NCI-H226 (cell line): ENCODE measurements at places on chromosomes 1 and 21.

GRCh38 chr1:165512816-165513215, 31.0 kb upstream of the LRRC52 start:
- DNase-seq: no peak

DNA sequence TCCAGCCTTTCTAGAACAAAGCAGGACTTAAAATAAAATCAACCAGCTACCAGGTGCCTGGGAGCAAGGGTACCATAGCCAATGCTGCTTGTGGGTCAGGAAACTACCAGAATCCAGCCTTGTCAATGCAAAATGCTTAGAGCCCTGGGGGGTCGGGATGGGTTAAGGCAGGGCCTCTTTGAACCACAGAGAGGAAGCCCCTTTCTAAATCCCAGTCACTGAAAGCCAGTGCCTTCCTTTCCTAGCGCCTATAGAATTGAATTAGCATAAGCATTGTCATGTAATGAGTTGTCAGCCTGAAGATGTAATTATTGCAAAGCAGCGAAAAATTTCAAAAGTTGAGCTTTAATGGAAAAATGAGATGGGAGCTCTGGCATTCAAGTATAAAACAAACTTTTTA, 176.6 kb upstream of the DAB1 start:
- DNase-seq: no peak

GRCh38 chr1:99749504-99750347, 16.7 kb downstream of the FRRS1 start:
- DNase-seq: no peak

DNA sequence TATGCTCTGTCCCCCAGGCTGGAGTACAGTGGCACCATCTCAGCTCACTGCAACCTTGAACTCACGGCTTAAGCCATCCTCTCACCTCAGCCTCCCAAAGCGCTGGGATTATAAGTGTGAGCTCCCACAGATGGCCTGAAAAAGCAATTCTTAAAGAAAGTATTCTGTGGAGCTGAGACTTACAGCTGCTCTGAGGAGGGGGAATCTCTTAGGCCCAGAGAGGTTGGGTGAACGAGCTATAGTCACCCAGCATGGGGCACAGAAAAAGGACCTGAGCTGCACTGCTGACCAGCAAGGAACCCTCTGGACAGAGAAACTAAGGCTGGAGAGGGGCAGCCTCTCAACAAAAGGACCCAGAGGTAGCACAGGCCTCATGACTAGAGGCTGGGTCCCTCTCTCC, 1.3 kb downstream of the PAQR7 start:
- DNase-seq: no peak

DNA sequence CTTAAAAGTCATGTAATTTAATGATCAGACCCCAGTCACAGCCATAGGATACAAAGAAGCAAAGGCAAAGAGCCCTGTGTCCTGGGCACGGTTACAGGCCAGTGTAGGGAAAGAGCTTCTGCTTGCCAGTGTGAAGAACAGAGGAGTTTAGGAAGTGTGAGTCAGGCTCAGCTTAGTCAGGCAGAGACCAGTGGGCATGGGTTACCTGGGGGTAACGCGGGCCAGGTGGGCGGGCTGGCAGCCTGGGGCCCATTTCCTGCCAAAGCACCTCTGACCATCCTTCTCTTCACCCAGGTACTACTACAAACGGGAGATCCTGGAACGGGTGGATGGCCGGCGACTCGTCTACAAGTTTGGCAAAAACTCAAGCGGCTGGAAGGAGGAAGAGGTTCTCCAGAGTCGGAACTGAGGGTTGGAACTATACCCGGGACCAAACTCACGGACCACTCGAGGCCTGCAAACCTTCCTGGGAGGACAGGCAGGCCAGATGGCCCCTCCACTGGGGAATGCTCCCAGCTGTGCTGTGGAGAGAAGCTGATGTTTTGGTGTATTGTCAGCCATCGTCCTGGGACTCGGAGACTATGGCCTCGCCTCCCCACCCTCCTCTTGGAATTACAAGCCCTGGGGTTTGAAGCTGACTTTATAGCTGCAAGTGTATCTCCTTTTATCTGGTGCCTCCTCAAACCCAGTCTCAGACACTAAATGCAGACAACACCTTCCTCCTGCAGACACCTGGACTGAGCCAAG, 4.7 kb downstream of the ELF3 start:
- no peak for DNase-seq

GRCh38 chr1:236320214-236320613, 38.5 kb upstream of the ERO1B start:
- no peak for DNase-seq

DNA sequence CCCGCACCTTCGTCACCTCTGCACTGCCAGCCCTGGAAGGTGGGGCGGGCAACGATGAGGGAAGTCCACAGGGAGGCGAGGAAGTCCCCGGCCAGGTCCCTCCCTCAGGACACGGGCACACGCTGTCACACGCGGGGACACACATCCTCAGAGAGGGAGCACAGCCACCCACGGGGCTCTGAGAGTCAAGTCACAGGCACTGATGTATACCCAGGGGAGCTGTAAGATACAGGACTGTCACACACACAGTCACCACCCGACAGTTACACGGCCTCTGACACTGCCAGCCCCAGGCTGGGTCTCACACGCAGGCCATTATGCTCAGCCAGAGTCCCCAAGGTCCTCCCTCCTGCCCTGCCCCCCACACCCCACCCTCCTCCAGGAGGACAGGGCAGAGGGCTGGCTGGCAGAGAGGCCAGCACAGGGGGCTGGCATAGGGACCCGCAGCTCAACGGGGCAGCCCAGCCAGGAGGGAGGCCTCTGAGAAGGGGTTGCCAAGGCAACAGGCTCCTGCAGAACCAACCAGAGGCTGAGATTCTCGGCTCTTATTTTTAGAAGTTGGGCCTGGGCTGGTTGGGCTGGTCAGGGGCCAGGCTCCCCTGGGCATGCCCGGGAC, 17.7 kb upstream of the ADGRB2 start:
- DNase-seq: no peak

DNA sequence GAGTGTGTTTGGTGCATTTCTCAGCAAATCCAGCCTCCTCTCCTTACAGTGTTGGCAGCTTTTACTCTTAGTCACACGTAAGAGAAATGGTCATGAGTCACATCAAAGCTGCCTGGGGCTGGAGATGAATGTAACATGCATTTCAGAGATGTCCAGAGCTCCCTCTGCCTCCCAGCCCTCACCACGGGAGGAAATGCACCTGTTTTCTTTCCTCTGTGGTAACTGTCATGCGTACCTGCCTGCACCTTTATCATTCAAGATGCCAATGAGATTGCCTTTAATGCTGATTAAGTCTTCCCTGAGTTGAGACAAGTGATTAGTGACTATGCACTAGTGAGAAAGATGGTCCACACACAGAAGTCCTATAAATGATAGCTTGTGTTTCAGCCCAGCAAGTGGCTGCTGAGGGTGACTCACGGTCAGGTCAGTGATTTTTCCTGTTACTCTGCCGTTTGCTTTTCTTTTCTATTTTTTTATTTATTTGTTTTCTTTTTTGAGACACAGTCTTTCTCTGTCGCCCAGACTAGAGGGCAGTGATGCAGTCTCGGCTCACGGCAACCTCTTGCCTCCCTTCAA, 277.3 kb upstream of the FMN2 start:
- peak; percentile 80 for DNase-seq

- DNase-seq: no peak
Observed at GRCh38 chr1:230010603-230011332, 56.3 kb upstream of the GALNT2 start.

DNA sequence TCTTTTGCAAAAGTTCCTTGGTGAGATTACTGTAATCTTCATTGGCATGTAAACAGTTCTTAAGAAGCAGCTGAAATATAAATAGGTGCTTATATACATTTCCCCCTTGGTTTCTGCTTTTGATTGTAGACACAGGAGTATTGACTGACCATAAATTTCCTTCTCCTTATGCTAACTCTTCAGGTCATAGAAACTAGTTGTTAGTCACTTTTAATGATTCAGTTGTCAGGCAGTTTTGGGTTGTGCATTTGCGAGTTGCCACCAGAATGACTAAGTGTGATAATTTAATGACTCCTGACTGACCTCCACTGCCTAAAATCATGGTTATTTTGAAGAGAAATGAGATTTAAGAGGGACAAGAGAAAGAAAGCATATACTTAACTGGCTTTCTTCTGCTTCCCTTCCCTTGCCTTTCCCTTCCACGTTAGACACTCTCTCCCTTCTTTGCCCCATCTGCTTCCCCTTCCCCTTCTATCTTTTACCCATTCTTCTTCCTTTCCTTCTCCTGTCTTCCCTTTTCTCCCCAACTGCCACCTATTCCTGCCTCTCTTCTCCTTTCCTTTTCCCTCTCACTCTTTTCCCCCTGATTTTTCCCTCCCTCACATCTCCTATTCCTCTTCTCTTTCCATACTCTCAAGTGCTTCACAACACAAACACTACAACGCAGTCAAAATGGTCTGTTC, 12.3 kb downstream of the ZMPSTE24 start:
- DNase-seq: no peak

DNA sequence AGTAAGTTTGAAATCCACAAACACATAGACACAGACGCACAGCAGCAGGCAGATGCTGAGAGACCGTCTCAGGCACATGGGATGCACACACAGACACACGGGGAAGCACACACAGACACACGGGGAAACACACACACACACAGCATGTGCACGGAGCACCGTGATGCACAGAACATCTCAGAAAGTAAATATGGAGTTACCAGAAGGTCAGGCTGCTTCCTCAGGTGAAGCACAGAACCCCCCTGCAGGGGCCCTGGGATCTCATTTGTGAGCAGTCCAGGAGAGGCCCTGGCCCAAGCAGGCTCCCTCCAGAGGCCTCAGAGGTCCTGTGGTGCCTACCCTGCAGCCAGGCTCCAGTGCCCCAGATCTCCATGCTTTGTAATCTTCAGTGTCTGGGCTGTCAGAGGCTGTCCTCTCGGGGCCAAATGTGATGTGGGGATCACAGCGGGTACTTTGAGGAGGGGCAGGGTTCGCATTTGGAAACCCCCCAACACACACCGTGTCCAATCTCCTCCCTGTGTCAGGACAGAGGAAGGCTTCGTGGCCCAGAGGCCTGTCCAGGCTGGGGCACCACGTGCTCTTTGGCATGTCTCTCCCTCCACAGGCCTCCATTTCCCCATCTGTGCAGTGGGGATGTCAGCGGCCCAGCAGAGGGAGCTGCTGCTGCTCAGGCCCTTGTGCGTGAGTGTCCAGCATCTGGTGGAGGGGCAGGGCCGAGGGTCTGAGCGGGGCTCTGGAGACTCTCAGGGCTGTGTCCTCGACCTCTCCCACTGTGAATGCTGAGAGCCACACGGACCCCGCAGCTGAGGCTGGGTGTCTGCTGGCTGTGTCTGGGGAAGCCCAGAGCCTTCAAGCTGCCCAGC, 23.0 kb upstream of the PRSS38 start:
- no peak for DNase-seq

- no peak for DNase-seq
Observed at GRCh38 chr1:92038695-92039346, 9.0 kb downstream of the EPHX4 start.

- no peak for DNase-seq
Observed at GRCh38 chr1:179241530-179242097, 12.1 kb upstream of the ABL2 start.

DNA sequence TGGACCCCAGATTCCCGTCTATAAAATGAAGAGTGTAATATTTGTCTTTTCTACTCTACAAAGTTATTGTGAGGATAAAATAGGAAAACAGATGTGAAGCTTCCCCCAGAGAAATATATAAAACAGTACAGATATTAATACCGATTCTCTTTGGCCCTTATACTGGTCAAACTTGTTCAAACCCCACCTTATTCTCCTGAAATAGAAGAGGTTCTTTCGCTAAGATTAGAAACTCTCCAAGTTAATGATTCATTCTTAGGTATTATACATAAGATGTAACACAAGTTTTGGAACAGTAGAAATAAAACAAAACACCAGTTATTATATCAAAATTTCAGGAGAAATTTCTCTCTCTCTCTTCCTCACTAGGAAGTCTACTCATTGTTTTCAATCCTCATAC, 852.4 kb upstream of the ADAMTS5 start:
- DNase-seq: no peak

DNA sequence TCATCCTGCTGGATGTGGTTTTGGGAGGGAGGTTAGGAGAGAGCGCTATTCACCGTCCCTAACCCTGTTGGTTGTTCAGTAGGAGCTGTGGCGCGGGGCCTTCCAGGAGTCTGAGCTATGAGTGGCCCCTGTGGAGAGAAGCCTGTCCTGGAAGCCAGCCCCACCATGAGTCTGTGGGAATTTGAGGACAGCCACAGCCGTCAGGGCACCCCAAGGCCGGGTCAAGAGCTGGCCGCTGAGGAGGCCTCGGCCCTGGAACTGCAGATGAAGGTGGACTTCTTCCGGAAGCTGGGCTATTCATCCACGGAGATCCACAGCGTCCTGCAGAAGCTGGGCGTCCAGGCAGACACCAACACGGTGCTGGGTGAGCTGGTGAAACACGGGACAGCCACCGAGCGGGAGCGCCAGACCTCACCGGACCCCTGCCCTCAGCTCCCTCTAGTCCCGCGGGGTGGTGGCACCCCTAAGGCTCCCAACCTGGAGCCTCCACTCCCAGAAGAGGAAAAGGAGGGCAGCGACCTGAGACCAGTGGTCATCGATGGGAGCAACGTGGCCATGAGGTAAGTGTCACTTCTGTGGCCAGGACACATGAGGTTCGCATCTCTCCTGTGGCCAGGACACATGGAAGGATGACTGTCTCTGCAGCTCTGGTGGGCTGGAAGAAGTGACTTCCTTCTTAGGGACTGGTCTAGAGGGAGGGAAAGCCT, 1.2 kb downstream of the ZC3H12A start:
- no peak for DNase-seq

DNA sequence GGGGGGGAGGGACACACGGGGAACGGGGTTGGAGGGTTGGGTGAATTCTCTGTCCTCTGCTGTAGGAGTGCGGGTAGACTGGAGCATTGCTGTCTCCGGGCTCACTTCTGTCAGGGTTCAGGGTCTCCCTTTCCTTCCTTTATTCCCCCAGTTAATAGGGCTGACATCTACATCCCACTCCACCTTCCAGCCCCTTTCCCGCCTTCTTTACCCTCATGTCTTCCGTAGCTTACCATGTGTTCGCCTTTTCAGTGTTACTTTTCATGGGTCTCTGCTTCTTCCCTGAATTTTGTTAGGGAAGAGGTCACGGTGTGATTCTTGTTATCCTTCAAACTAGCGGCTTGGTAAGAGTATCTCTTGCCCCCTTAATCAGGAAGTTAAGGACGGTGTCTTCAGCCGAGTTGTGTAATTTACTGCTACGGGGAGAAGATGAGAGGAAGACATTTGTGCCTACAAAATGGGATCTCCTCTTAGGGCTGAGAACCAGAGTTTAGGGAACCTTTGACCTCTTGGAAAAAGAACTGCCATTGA, 917 bp downstream of the RAP1A start:
- no peak for DNase-seq

GRCh38 chr1:111234258-111234657, 6.7 kb downstream of the CHI3L2 start:
- peak; percentile 82 for DNase-seq

DNA sequence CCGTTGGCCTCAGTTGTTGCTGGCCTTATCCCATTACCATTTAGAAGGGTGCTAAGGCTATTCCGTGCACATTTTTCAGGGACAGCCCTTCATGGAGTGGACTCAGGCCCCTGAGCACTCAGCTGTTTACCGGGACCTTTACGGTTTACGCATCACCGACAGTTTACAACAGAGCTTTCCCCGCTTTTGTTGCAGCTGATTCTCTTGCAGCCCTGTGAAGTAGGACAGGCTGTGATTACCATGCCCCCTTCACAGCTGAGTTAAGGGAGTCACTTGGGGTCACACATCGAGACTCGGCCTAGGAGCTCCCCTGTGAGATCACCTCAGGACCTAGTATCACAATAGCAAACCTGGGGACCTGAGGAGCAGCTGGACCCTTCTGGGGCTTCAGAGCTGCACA, 41.9 kb downstream of the PTPRF start:
- no peak for DNase-seq

- no peak for DNase-seq
Observed at GRCh38 chr1:59505596-59506028, 208.7 kb downstream of the FGGY start.
